B cell (primary cell): ENCODE measurements at places on chromosomes 4 and X.

DNA sequence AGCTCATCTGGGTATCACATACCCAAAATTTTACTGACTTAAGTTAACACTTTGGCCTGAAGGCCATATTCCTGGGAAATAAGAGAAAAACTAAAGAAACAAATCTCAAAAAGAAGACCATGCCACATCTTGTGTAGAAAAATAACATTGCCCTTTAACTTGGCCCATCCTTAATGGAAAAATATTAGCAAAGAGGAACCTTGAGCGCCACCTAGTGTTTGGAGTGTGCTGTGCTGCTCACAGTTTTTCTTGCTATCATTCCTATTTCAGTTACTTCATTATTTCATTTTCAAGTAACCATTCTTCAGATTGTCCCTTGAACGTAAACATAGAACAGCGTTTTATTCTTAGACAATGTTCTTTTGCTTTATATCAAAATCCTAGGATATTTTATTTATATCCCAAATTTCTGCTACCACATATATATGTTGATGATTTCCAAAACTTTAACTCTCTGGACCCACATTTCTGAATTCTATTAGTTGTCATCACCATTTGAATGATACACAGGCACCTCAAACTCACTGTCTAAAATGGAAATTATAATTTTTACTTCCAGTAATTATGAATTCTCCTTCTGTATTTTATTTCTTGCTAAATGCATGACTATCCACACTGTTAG is 999.0 kb upstream of the ADGRL3 start:
- DNase-seq, result peak; percentile 47

DNA sequence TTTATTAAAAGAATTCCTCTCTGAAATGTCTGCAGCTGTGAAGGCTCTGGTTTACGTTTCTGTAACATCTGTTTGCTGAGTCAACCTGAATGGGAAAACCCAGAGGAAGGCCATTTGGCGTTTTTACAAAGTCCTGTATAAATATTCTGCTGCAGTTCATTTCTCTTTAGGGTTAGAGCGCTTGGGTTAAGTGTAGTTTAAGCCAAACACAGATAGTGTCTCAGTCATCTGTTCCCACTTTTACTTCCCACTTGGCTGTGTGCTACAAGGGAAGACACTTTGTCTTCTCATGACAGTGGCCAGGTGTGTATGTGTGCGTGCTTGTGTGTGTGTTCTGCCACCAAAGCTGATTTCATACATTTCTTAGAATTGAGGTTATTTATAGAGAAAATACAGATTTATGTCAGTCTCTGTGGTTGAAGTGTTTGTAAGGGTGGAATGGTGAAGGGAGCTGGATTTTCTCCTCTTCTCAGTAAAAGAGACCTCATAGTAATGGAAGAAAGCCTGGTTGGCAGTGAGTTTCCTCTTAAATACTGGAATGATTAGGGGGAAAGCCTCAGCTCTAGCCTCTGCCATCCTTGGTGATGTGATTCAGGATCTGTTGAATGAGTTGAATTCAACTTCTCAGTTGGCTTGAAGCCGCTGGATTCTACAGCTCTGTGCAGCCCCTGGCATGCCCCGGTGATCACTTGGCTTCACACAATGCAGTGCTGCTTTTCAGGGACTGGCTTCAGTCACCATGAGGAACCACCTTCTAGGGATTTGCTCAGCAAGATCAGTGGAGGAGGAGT is 50.6 kb downstream of the JADE1 start:
- DNase-seq, result no peak

GRCh38 chr4:40987151-40987550 is 227.2 kb downstream of the APBB2 start:
- no peak for DNase-seq

GRCh38 chrX:22202251-22202650 is 70.5 kb upstream of the CBLL2 start:
- DNase-seq, result no peak

DNA sequence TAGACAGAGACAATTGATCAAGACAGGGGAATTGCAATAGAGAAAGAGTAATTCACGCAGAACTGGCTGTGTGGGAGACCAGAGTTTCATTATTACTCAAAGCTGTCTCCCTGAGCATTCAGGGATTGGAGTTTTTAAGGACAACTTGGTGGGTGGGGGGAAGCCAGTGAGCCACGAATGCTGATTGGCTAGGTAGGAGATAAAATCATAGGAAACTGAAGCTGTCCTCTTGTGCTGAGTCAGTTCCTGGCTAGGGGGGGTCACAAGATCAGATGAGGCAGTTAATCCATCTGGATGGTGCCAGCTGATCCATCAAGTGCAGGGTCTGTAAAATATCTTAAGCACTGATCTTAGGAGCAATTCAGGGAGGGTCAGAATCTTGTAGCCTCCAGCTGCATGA is 358.6 kb downstream of the GPM6A start:
- no peak for DNase-seq

GRCh38 chr4:146633471-146633800 is 5.3 kb upstream of the POU4F2 start:
- no peak for DNase-seq

DNA sequence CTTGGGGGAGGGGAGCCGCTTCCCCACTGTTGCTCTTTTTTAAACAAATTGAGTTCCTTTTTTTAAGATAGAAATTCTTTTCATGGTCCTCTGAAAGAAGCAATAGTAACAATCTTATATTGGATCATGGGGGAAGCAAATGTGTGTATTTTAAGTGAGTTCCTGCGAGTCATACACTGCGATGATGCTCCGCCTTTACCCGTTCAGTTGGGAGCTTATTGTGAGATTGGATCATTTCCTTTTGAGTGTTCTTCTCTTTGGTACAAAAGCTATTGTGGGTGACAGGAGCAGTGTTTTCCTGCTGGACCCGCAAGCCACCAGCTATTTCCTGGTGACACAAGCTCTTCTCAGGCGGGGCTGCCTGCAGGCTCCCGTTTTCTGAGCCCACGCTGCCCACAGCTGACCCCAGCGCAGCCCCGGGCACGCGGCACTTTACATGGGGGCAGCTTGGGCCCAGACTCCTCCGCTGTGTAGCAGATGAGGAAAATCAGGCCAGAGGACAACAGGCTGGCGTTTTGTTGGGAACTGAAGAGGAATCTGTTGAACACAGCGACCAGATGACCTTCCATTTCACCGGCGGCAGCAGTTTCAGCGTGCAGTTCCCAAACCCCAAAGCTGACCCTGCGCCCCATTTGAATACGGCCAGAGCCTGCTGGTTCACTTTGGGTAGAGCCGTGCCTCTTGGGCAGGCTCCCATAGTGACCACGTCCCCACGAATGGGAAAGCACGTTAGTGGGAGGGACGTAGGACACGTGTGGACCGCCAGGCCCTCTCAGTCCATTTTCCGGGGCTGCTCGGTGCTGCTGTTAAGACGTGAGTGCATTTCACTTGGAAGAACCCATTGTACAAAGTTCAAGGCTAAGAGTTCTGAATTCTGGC is 12.2 kb downstream of the TADA2B start:
- DNase-seq, result no peak

DNA sequence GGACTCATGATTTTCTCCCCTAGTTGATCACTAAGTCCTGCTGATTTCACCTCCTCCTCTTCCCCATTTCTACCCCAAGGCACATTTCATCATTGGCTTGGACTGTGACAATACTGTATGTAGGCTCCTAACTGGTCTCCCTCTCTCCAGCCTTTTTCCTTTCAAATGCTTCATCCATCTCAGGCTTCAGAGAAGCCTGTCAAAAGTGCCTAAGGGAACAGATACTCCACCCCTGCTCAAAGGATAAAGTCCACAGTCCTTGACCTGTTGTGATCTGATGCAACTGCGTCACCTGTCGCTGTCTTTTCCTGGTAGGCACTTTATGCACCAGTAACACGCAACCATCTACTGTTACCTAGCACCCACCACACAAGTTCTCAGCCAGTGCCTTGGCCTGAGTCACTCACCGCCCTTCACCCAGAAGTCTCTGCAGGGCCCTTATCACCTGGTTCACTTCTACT is 12.8 kb downstream of the SCARB2 start:
- DNase-seq, result no peak

DNA sequence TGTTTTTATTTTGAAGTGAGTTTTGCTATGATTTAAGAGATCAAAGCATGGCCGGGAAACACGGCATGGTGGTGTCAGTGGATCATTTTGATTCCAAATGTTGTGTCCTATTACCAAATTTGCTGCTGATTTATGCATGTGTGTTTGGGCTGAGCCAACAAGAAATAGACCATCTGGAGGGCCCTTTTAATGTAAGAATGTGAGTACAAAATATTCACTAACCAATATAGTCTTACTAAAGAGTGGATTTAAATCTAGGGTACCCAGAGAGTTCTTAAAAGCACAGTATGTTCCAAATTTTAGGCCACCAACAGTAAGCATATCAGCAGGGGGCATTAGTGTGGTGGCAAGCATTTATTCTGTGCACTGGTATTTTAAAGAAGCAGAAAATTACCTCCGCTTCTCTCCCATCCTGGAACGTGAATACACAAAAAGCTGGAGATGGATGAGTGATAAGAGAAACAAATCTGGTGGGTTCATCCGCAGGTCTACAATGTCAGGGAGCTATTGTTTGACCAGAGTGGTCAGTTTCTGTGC is 444.4 kb upstream of the IGFBP7 start:
- DNase-seq, result no peak

DNA sequence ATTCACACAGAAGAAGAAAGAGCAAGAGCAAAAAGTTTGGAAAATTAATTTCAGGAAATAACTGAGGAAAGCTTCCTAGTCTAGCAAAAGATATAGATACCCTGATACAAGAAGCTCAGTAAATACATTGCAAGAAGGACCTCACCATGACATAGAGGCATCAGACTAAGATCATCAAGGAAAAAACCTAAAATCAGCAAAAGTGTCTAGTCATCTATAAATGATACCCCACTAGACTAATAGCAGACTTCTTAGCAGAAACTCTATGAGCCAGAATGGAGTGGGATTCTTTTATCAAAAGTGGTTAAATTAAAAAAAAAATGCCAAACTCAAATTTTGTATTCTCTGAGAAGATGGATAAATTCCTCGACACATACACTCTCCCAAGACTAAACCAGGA is 10.5 kb upstream of the APOOL start:
- no peak for DNase-seq

DNA sequence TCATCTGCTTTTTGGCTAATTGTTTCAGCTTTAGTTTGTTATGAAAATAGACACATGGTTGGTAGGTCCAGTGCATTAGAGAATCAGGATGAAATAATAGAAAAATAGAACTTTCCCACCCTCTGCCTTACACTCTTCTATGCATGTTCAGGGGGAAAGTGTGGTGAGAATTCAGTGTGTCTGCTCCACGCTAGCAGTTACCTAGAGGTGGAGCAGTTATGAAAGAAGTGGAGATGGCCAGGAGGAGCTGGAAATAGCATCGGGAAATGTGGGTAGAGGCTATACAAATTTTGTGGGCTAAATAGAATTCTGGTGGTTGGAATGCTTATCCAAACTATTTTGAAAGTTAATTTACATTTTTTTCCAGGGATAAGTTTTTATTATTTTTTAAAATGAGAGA is 91.4 kb upstream of the MAD2L1 start:
- DNase-seq, result no peak

- no peak for DNase-seq
These were observed 296.5 kb upstream of the CLNK start for GRCh38 chr4:10981096-10981495.

- DNase-seq, result peak; percentile 91
These were observed 36.6 kb downstream of the CCNG2 start for GRCh38 chr4:77193511-77194102.
